NCI-H2171 (cell line): ENCODE measurements at places on chromosomes 16 and 17.

DNA sequence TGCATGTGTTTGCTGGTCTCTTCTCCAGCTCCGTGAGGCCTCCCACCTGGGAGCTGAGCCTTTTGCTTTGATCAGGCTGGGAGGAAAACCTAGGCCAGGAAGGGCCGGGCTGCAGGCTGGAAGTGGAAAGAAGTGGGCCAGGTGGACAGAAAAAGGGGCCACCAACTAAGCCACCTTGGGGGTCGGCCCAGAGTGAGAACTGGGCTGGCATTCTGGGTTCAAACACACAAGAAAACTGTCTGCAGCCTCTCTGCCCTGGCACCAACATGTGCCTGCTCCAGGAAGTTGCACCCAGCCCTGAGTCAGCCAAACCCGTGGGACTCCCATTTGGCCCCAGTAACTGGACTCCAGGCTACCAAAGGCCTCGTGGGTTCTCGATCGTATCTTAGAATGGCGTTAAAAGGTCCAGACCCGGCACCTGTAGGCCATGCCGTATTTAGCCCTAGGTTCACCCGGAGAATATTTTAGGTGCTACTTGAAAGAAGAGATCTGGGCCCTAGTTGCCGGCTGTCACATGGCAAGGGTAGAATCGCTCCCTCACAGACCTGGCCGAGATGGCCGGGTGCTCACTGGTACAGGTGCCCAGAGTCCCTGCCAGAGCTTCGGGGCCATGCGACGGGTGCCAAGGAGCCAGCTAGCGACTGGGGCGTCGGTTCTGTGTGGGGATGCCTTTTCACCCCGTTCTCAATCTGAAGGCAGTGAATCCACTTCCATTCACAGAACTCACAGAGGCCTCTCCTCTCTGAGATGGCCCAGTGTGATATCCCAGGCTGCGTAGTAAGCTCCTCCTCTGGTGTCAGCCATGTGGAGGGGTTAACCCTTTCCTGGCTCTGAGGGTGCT, 236.6 kb downstream of the MRTFB start:
- DNase-seq, result no peak

DNA sequence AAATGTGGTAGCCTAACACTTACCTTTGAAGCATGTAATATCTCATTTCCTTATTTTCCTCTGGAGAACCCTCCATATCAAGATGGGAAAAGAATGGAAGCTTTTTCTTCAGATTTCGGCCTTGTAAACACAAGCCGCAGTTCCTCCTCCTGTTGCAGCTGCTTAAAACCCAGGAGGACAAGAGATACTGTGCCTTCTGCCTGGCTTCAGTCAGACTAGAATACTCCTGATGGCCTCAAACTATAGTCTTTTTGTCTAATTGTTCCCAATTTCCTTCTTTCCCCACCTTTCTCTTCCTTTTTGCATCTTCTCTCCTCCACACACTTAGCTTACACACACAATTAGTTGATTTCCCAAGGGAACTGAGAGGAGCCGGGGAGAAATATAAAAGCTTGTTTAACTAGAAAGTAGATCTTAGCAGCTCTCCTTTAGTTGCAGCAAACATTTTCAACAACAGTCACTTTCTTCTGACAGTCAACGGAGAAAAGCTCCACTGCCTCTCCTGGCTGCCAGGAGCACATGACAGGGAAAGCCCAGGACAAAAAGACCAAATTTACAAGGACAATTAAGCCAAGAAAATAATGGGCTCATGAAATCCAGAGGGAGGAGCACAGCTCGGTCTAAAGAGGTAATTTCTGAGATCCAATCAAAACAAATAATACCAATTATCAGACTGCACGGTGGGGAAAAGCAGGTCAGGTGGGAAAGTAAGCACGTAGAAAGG, 76.4 kb upstream of the C17orf78 start:
- no peak for DNase-seq

DNA sequence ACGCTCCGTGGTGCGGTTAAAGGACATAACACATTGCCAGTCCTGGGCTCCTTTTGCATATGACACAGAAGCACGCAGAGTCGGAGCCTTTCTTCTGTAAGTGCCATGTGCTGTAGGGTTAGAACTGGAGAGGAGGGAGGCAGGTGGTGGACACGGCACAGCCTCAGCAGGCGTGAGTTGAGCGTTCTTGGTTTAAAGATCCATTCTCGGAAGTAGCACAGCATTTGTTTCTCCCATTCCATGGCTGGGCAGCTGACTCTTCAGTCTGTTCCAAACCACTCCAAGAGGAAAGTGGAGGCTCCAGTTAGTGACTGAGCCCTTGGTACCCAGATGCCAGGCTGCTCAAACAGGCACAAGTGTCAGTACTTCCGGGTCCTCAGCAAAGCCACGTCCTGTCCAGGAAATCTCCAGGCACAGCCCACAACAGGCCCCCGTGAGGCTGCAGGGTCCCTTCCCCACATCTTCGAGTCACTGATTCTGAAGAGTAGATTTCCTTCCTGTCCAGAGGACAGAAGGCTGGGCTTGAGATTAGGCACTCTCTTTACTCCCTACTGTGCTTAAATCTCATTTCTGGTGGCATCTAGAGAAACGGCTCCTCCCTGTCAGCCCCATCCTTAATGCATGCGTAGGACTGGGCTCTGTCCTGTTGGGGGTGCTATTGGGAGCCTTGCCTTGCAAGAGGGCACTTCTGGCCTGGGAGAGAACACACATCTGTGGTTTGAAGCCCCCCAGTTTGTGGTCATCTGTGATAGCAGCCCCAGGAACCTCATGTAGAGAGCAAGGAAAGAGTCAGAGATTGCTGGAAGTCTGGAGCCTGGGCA, 39.6 kb upstream of the NAT9 start:
- DNase-seq, result no peak

GRCh38 chr16:24667244-24667764, 62.1 kb upstream of the TNRC6A start:
- no peak for DNase-seq

GRCh38 chr17:78892936-78893379, 10.0 kb downstream of the CEP295NL start:
- DNase-seq, result no peak

GRCh38 chr17:43169561-43170139, 1.4 kb upstream of the NBR1 start:
- DNase-seq, result peak; percentile 41

GRCh38 chr17:42441371-42442195, 17.1 kb upstream of the ATP6V0A1 start:
- DNase-seq, result no peak

DNA sequence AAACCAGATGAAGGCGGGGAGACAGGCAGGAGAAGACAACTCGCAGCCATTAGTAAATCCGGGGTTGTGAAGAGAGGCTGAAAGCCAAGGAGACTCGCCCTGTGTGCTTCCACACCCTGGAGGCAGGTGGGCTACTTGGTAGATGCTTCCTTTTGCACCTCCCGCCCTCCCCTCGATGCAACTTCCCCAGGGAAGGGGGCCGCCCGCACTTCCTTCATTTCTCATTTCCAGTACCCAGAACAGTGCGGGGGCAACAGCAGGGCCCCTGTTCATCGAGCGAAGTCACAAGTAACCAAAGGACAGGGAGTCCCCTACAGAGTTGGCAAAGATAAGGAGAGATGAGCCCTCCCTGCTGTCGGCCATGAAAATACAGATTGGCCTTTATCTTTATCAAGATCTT, 25.0 kb downstream of the CCDC40 start:
- DNase-seq, result no peak
